Activated naive CD4-positive, alpha-beta T cell treated with anti-CD3 and anti-CD28 coated beads for 36 hours (primary cell): ENCODE measurements at places on chromosomes 1 and 21. TPM values are rescaled to one million over a fixed set of nuclear protein-coding genes. Genes with fewer than 3 reads are reported as not detected.

Gene S100A3
- total RNA-seq = not detected

- DNase-seq = peak; percentile 80
These were observed 2.2 kb upstream of the G0S2 start for GRCh38 chr1:209672705-209673630.

DNA sequence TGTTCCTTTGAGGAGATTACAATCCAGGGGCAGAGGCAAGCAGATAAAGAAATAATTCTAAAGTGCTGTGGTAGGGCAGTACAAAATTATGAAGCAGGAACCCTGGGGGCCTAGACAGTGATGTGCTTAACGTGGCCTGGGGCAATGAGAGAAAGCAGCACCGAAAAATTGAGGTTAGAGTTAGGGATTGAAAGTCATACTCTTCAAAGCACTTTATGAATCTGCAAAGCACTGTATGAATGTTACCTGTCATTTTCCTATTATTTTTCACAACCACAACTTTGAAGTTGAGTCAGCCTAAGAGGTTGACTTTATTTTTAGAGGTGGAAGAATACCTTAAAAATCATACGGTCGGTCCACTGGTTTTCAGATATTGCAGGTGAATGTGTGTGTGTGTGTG, 183.4 kb upstream of the NFIA start:
- no peak for DNase-seq

- no peak for DNase-seq
These were observed 278.5 kb upstream of the PLD5 start for GRCh38 chr1:242802973-242803372.

GRCh38 chr1:44108241-44108640, 10.4 kb upstream of the KLF17 start:
- DNase-seq = no peak

- DNase-seq = no peak
These were observed 10.2 kb upstream of the SH2D5 start for GRCh38 chr1:20742671-20743070.

- no peak for DNase-seq
These were observed 21.5 kb downstream of the MAP3K7CL start for GRCh38 chr21:29151931-29152330.
